ENCODE measurements at places on chromosomes 4 and X.

- DNase-seq, result no peak
Observed at GRCh38 chr4:170139764-170140163, 50.0 kb upstream of the AADAT start.

- DNase-seq, result no peak
Observed at GRCh38 chr4:25370242-25370641, 6.8 kb upstream of the ANAPC4 start.

GRCh38 chr4:165096776-165097175 is 15.9 kb downstream of the TMEM192 start:
- no peak for DNase-seq

- DNase-seq, result no peak
Observed at GRCh38 chr4:20062054-20062453, 189.7 kb upstream of the SLIT2 start.

- no peak for DNase-seq
Observed at GRCh38 chr4:44756559-44756958, 30.2 kb upstream of the GNPDA2 start.

GRCh38 chrX:100587861-100588260 is 3.1 kb downstream of the TNMD start:
- DNase-seq, result no peak

DNA sequence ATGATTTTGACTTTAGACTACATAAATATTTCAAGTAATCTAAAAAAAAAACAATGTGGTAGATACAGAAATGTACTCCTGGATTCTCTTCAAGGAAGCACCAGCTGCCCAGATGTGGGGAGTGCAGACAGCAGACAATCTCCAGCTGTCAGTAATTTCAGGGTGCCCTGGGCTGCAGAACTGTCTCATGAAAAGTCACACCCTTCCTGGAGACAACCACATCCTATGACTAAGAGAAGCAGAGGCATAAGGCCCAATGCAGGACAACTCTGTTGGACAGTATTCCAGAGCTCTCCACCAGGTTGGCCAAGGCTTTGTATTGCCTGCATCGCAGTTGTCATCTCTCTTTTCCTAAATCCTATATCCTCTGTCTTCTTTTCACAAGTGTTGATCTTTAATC is 34.4 kb upstream of the BLTP1 start:
- DNase-seq, result no peak

DNA sequence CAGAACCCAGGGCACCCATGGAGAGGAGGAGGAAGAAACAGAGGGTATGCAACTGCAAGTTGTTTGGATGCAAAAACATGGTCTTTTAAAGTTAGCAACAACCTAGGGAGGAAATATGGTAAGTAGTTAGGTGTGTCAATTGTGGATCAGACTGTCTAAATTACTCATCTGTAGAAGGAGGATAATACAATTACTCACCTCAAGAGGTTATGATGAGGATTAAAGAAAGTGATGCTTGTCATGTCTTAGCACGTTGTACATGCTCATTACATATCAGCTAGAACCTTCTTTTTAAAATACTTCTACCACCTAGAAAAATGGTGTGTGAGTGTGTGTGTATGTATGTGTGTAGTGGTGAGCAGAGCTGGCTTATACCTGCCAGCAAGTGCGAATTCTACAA is 2.3 kb upstream of the C1QTNF7 start:
- DNase-seq, result no peak

DNA sequence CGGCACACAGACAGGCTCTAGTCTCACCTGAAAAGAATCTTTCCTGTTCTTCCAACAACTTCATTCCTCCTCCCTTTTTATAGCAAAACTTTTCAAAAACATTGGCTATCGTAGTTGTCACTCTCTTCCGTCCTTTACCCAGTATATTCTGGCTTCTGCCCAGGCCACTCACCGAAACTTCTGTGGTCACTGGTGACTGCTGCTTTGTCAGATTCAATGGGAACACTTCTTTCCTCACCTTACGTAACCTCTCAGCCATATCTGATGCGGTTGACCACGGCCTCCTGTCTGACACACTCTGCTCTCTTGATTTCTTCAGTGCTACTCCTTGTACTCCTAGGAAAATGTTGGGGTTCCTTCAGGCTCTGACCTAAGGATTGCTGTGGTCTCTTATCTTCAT is 9.2 kb upstream of the RNF150 start:
- no peak for DNase-seq

GRCh38 chr4:156970501-156971164 is 966 bp downstream of the PDGFC start:
- no peak for DNase-seq

DNA sequence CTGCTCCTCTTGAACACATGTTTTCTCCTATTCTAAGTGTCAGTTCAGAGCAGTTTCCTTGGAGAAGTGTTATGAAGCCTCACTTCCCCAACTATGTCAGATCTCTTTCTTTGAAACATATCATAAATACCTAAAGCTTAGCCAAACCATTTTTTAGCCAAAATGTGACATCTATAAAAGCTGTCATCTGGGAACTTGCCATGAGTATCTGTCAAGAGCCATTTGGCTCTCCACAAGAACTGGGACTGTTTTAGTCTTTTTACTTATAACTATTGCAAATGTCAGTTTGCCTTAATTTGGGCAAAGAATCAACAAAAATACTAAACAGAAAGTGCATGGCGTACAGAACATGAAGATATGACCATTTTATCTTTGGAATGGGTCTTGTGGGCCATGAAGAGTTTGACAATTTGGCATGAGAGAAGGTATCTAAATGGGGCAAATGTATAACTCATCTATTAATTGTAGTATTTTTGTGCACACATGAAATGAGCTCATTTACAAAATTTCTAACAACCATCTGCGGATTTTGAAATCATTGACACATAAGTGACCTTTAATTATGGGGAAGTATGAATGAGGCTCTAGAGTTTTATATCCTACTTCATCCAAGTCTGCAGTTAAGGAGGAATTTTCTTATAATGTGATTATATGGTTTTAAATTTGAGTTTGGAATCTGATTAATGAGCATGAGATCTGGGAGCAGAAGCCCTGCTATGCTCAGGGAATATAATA is 129.1 kb upstream of the PACRGL start:
- DNase-seq, result no peak

- no peak for DNase-seq
Observed at GRCh38 chr4:70337886-70338420, 3.2 kb downstream of the CABS1 start.

GRCh38 chr4:73309211-73309610 is 50.6 kb upstream of the ANKRD17 start:
- DNase-seq, result no peak

- DNase-seq, result no peak
Observed at GRCh38 chr4:20319825-20320612, 68.3 kb downstream of the SLIT2 start.

- no peak for DNase-seq
Observed at GRCh38 chr4:99807666-99808065, 9.0 kb upstream of the DAPP1 start.

DNA sequence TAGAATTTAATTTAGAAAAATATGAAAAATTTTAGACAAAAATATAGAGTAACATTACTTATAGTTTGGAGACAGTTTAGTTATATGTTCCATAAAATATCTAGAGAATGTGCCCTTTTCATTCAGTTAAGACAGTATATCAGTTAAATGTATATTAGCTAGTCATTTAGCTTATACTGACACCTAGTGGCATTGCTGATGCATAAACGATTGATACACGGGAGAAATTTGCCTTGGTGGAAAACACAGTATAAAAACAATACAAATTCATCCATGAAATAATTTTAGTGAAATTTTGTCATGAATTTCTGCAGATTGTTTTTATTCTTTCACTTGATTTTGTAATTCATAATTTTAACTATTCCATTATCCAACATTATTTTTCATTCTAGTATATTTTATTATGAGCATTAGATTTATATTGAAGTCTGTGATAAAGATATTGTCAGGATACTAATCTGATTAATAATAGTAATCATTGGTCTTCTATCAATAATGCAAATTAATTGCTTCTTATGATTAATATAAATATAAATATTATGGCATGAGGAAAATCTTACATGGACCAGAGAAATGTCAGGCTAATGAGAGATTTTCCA is 219.0 kb downstream of the TLL1 start:
- DNase-seq, result no peak

DNA sequence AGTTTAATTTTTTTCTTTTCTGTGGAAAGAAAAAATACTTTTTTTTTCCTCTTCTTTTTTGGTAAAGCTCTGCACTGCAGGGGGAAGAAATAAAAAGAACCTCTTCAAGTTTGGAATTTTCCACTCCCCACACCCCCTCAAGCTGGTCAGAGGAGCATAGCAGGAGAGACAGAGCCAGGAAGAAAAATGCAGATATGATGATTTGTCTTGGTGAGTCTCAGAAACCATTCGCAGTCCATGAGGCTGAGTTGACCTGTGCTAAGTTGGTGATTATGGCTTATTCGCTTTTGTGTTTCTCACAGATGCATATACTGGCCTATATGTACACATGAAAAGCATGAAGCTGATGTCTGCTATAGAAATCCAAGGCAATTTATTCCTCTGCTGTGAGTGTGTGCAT is 205.9 kb downstream of the LDB2 start:
- DNase-seq, result no peak

GRCh38 chrX:19886883-19887531 is 393 bp downstream of the SH3KBP1 start:
- DNase-seq, result no peak

- no peak for DNase-seq
Observed at GRCh38 chrX:16619024-16619423, 30.9 kb upstream of the S100G start.

DNA sequence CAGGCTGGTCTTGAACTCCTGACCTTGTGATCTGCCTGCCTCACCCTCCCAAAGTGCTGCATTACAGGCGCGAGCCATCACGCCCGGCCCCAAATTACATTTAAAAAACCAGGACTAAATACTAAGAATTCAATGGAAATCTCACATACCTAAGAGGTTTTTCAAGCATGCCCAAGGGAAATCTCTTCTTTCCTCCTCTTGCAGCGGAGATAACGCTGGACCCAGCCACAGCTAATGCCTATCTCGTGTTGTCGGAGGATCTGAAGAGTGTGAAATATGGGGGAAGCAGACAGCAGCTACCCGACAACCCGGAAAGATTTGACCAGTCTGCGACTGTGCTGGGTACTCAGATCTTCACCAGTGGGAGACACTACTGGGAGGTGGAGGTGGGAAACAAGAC is 7.4 kb downstream of the TRIML1 start:
- no peak for DNase-seq

DNA sequence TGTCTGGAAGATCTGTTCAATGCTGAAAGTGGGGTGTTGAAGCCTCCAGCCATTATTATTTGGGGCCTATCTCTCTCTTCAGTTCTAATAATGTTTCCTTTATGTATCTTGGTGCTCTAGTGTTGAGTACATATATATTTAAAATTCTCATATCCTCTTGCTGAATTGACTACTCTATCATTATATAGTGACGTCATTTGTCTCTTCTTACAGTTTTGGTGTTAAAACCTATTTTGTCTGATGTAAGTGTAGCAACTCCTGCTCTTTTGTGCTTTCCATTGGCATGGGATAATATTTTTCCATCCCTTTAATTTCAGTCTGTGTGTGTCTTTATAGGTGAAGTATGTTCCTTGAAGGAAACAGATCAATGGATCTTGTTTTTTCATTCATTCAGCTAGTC is 446.0 kb downstream of the FAM47A start:
- DNase-seq, result no peak

GRCh38 chrX:95065151-95065550 is 1391.1 kb downstream of the FAM133A start:
- DNase-seq, result no peak

DNA sequence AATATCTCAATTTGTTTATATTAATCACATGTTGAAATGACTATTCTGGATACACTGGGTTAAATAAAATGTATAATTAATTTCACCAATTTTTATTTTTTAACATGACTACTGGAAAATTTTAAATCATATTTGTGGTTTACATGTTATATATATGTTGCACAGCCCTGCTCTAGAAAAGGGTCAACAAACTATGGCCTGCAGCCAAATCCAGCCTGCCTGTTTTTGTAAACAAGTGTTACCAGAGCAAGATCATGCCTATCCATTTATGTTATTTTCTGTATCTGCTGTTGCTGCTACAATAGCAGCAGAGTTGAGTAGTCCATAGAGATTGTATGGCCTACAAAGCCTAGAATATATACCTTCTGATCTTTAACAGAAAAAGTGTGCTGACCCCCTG is 1.2 kb downstream of the TCEANC start:
- no peak for DNase-seq

- no peak for DNase-seq
Observed at GRCh38 chrX:131854581-131854980, 168.5 kb upstream of the STK26 start.

DNA sequence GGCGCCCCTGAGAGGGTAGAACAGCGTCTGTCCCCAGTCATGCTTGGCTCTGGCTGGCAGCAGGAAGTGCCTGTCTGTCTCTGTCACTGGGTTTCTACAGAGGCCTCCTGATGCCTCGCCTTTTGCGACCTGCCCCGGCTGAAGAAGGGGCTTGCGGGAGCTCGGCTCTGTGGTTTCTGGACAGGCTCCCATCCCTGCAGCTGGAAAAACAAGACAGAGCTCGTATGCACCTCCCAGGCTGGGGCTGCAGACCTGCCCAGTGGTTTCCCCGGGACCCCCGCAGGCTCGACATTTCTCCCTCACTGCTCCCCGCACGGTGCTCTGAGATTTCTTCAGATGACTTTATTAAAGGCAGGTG is 57.0 kb upstream of the SORCS2 start:
- DNase-seq, result no peak

- DNase-seq, result no peak
Observed at GRCh38 chr4:38503689-38504395, 160.2 kb upstream of the KLF3 start.

DNA sequence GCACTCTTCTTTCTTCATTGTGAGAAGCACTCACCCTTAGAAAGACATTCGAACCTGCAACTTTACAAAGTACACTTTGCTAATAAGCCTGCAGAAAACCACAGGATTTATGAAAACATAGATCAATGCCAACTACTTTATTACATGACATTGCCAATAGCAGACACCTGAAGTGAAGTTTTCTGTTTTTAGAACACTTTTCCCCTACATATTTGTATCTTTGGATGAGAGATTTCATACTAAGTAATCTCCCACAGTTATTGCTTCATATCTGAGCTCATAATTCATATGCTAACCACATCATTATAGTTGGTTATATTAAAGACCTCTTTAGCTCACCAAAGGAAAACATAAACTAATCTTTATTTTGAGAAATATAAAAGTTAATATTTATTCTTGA is 276.5 kb upstream of the CTSO start:
- DNase-seq, result no peak

GRCh38 chr4:107743532-107743931 is 23.5 kb upstream of the PAPSS1 start:
- no peak for DNase-seq

- DNase-seq, result no peak
Observed at GRCh38 chr4:33162122-33162521, 2442.0 kb downstream of the PCDH7 start.

DNA sequence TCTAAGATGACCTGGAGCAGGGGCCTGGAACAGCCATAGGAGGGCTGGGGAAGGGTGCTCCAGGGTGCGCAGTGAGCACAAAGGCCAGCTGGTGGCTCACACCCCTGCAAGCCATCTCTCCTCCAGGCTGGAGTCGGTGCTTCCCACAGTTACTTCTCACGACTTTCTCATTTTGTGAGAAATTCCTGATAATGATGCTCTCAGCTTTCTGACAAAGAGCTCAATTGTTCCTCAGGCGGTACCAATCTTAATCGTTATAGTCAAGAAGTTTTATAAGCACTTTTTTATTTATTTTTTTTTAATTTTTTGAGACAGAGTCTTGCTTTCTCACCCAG is 11.7 kb upstream of the WFS1 start:
- DNase-seq, result no peak

- DNase-seq, result no peak
Observed at GRCh38 chr4:184437565-184438265, 36.6 kb downstream of the IRF2 start.

- DNase-seq, result no peak
Observed at GRCh38 chrX:40773809-40774208, 38.5 kb upstream of the MED14 start.
